ENCODE measurements at places on chromosomes 3 and 15. TPM values are rescaled to one million over a fixed set of nuclear protein-coding genes. Genes with fewer than 3 reads are reported as not detected.

GRCh38 chr3:64143409-64144130 lies 81.7 kb downstream of the PRICKLE2 start:
- no peak for DNase-seq

GRCh38 chr15:42273900-42274701 lies 868 bp upstream of the TMEM87A start:
- peak; percentile 80 for DNase-seq

DNA sequence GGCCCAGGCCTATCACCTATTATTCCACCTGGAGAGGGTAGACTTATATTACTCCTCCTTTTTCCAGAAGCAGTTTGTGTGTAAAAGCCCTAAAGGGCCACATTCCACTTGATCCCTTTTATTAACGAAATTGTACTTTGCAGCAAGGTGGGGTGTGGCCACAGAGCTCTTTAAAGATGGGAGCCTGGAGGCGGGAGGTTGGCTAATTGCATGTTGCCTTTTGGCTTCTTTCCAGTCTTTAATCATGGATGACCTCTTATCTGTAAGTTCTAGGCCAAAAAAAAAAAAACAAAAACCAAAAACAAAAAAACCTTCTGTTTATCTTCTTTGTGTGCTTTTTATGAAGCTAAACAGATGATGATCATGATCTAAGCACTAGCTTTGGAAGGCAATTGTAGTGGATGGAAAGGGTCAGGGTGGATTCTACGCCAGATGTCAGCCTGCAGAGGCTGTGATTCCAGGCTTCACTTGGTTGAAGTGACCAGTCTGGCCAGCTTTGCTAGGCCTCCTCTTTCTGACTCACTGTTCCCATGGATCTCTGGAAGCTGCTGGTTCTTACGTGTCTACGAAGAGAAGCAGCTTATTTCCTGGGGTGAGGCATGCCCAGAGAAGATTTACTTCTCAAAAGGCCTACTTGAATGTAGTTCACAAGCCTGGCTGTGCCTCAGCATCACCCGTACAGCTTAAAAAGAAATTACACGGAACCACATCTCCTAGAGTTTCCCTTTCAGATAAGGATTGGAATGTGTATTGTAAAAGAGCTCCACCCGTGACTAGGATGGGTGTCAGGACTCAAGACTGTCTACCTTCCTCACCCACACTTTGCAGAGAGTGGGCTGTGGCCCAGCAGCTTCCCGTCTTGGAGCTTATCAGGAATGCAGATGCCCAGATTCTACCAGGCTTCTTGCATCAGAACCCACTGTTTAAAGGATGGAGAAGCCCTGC lies 330.9 kb upstream of the C2CD4B start:
- DNase-seq: peak; percentile 83

GRCh38 chr3:129618901-129619671 lies 12.6 kb upstream of the PLXND1 start:
- no peak for DNase-seq

DNA sequence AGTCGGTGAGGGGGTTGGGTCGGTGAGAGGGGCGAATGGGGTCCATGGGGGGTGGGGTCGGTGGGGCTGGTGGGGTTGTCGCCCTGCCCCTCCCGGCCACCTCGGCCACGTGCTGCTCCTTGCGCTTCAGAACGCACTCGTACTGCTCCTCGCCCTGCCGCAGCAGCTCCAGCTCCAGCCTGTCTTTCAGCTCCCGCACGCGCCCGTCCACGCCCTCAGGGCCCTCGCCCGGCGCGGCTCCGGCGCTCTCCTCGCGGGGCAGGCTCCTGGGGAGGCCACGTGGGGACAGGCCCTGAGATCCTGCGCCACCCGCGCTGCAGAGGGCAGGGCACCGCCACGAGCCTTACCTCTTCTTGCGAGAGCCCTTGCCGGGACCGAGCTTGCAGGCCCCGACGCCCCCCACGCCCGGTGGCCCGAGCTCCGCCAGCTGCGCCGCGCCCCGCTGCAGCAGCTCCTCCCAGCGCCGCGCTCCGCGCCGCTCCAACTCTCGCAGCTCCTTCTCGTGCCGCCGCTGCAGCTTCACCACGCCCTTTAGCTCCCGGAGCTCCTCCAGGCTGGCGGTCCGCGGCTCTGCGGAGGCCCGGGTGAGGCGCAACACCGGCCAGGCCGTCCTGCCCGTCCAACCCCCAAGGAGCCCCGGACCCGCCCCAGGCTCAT lies 8.2 kb upstream of the ANKRD63 start:
- no peak for DNase-seq

GRCh38 chr3:59641169-59641899 lies 591.5 kb upstream of the CFAP20DC start:
- DNase-seq: peak; percentile 80

- no peak for DNase-seq
These were observed 140.6 kb downstream of the GBE1 start for GRCh38 chr3:81620849-81621248.

- DNase-seq: no peak
These were observed 230.8 kb downstream of the FEZF2 start for GRCh38 chr3:62142331-62143085.

GRCh38 chr3:158802409-158803268 lies 785 bp downstream of the MFSD1 start:
- no peak for DNase-seq

DNA sequence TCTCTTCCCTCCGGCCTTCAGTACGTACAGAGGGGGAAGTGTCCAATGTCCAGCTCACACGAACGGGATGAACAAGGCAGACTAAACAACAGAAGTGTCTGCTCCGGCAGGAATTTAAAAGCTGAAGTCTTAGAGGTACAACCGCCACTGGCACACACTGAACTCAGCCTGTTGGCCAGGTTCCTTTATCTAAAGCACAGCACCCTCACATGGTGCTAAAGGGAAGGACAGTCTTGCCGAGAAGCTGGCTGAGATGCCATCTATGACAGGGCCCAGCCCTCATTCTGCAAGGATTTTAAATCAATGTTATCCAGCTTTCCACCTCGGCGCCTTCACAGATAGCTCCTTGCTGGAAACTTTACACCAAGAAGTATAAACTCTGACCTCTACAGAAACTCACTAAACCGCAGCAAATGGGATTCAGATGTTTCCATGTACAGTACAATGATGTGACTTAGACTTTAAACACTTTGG lies 2.8 kb downstream of the ADAMTS17 start:
- DNase-seq: peak; percentile 80

GRCh38 chr3:152444029-152444641 lies 175.4 kb downstream of the MBNL1 start:
- DNase-seq: no peak

- DNase-seq: no peak
These were observed 423.1 kb downstream of the ROBO2 start for GRCh38 chr3:77462951-77463350.

DNA sequence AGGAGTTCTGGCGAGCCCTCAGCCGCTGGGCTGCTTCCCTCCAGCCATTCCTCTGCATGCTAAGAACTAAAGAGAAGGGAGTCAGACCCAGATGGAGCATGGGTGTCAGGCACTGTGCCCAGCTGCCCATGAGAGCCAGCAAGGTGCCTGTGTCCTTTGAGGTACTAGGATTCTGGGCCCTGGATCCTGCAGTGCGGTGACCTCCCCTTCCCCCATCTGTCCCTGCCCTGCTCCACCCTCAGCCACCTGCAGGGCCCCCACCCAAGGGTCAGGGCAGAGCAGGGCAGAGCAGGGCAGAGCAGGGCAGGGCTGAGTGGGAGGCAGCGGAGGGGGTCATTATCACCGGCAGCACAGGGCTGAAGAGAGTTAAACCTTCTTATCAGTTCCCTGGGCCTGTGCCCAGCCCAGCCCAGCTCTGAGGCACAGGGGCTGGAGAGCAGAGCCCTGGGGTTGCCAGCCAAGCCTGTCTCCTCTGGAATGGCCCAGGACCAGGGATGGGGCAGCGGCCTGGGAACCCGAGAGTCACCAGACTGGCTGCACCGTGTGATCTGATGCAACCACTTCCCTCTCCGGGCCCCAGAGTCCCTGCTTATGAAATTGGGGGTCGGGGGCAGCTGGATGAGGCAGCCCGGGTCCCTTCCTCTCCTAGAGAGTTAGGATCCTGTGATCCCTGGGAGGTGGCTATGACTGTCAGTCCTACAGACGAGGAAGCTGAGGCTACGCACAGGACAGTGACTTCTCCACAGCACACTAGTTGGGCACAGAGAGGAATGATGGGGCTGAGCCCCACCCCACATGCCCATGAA lies 17.3 kb downstream of the ZDHHC19 start:
- DNase-seq: peak; percentile 62

GRCh38 chr15:97729270-97729669 lies 231.2 kb upstream of the ARRDC4 start:
- no peak for DNase-seq

- DNase-seq: no peak
These were observed 90.8 kb downstream of the ZPLD1 start for GRCh38 chr3:102525624-102526023.

DNA sequence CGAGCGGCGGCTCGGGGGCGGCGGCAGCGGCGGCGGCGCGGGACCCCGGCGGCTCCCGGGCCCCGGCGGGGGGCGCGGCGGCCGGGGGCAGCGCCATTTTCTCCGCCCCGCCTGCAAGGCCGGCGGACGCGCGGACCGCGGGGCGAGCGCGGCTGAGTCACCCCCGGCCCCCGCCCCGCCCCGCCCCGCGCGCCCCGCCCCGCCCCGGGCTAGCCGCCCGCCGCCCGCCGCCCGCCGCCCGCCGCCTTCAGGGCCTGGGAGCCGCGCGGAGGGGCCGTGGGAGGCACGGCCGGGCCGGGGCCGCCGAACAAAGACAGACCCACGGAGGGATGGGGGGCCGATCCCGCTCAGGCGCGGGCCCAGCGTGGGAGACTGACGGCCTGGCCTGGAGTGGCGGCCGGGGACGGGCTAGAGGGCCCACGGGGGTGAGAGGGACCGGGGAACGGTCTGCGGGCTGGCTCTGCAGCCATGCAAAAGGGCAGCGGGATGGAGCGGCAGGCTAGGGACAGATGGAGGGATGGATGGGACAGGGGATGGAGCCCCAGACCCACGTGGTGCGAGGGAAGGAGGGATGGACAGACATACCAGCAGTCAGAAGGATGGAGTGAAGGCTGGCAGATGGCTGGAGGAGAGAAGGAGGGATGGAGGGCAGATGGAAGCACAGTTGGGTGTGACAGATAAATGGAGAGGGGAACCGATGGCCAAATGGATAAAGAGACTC lies at the start of gene EIF4E3:
TSS of gene EIF4E3 (minus strand) at position 132 of the 721 bp plus-strand sequence. CDS start at position 97, 35 bp downstream.
- DNase-seq: no peak

- no peak for DNase-seq
These were observed 3.4 kb downstream of the LRIG1 start for GRCh38 chr3:66497288-66497984.

DNA sequence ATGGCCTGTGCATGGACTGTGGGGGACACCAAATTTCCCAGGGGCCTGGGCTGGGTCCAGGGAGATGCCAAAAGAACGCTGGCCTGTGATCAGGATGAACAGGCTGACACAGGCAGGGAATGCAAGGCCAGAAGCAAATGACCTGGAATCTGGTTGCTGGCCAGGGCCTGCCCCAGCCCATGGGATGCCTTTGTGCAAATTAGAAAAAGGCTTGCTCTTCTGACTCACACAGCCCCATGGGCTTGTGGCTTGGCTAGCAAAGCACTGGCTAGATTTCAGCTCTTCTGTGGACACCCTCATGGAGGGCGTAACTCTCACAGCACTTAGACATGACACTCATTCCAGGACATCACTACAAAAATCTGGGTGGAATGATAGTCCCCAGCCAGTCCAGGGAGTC lies 356.0 kb downstream of the SHQ1 start:
- peak; percentile 80 for DNase-seq

DNA sequence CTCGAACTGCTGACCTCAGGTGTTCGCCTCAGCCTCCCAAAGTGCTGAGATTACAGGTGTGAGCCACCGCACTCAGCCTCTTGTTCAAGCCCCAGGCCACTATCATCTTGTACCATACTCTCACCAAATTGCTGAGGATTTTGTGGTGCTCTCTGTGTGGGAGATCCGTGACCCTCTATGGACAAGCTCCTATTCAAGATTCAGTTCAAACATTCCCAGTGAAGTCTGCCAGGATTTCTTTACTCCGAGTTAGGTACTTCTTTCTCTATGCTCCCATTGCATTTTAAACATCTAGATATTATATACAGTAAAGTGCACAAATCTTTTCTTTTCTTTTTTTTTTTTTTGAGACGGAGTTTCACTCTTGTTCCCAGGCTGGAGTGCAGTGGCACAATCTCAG lies 856 bp upstream of the TM4SF19 start:
- no peak for DNase-seq

The ISLR2 gene
- total RNA-seq: 2.6 TPM

The REC114 gene
- total RNA-seq: 4.6 TPM

The P2RY13 gene
- 0.41 TPM for total RNA-seq

The TBC1D5 gene
- 35.2 TPM for total RNA-seq

The TRH gene
- total RNA-seq: not detected

The LMOD3 gene
- 110 TPM for total RNA-seq

The ARGFX gene
- total RNA-seq: not detected
